ENCODE measurements at places on chromosomes 11 and 22. TPM values are rescaled to one million over a fixed set of nuclear protein-coding genes. Genes with fewer than 3 reads are reported as not detected.
A peak's percentile ranks its signal among the peaks of the same experiment; 100 is the strongest.

DNA sequence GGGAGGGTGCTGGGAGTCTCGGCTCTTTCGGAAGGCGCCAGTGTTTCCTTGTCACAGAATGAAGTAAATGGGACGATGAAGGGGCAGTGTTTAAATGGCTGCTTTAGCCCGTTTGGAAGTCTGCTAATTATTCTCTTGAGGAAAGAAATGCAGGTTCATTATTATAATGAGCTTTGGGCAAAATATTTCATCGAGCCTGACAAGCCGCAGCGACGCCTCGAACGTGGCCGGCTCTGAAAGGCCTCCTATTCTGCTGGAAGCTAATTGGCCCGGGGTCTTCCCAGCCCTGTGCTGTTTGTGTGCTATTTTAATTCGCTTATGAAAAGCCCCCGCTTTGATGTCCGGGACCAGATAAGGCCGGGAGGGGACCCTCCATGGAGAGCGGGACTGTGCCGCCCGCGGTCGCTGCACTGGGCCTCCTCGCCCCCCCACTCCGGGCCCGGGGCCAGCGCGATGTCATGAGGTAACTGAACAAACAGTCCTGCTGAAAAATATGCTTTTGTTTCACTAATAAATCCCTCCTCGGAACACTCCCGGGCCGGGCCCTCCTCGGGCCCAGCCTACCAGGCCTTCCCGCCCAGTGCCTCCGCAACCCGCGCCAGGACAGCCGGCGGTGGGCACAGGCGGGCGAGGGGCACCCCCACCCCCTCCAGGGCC lies 78.4 kb downstream of the CDKN1C start:
- DNase-seq = no peak

DNA sequence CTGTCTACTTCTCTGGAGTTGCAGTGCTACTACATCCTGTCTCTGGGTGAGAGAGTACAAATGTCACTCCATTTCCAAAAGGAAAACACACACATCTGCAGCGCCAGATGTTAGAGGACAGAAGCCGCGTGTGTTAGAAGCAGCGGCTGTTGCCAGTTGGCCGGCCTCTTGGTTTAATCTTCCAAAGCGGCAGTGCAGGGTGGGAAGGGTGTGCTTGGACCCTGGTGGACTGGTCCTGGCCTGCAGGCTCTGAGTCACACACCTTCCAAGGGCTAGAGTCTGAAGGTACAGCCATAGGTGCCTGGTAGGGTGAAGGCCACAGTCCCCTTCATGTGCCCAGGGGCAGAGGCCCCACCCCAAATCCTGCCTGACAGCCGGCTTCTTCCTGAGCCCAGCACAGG lies 99.8 kb downstream of the CTTN start:
- no peak for DNase-seq

GRCh38 chr11:3002871-3003270 lies 10.7 kb upstream of the NAP1L4 start:
- DNase-seq = no peak

- DNase-seq = no peak
Observed at GRCh38 chr22:42280140-42280539, 9.7 kb upstream of the TCF20 start.

DNA sequence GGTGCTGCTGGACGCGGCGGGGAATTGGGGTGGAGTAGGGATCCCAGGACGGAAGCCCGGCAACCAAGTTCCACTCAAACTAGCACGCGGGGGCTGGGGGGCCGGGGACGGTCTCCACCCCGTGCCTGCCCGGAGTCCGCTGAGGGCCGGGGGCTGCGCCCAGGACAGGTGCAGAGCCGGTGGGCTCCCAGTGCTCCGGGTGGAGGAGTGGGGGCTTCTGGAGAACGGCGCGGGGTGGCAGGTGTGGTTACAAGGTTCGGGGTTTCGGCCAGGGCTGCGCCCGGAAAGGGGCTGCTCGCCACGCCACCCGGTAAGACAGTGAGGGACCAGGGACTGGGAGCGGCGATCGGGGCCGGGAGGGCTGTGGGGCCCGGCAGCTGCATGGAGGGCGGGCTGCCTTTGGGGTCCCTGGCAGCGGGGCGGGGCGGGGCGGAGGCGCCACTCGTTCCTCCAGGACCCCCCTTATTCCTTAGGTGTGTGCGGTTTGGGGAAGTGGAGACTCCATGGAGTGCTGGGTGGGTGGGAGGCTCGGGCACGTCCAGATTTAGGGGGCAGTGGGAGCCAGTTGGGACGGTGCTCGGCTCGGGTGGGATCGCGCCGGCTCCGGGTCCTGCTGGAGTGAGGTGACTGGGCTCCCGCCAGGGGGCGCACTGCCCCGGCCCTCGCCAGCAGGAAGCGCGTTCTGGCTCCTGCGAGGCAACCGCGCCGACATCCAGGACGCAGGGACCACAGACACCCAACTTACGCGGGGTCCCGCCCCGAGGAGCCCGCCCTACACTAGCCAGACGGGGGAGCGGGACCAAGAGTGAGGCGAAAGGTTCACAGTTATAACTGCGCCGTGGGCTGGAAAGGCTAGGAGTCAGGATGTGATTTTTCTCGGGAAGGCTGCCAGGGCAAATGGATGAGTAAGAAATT lies 868 bp downstream of the TSPAN18 start:
- DNase-seq = peak; percentile 79

GRCh38 chr11:130718120-130718519 lies 198.2 kb downstream of the SNX19 start:
- DNase-seq = no peak

GRCh38 chr11:108913204-108913603 lies 248.3 kb downstream of the DDX10 start:
- DNase-seq = no peak

Gene OPCML
- total RNA-seq = not detected

Gene MFRP
- not detected for total RNA-seq

Gene LRRC32
- 0.23 TPM for total RNA-seq

Gene SMC1B
- total RNA-seq = 2.1 TPM

Gene SLC22A9
- not detected for total RNA-seq

Measured in activated CD8-positive, alpha-beta T cell treated with anti-CD3 and anti-CD28 coated beads, Interleukin-2, amount 10 ng/mL, durations not matched to agents 7 days and 5 days (primary cell).